ENCODE measurements at places on chromosomes 13 and 19.

DNA sequence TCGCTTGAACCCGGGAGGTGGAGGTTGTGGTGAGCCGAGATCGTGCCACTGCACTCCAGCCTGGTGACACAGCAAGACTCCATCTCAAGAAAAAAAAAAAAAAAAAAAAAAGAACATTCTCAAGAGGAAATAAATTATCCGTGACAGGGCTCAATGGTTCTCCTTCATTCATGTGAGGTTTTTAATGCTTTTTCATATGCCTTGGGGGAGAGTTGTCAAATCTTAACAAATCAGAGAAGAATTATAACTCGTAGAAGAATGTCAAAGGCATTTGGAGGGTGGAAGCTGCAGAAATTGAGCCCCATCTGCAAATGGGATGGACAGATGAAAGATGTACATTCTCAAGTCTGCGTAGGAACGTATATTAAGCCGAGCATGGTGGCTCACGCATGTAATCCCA lies 34.9 kb upstream of the HOMER3 start:
- DNase-seq: no peak

DNA sequence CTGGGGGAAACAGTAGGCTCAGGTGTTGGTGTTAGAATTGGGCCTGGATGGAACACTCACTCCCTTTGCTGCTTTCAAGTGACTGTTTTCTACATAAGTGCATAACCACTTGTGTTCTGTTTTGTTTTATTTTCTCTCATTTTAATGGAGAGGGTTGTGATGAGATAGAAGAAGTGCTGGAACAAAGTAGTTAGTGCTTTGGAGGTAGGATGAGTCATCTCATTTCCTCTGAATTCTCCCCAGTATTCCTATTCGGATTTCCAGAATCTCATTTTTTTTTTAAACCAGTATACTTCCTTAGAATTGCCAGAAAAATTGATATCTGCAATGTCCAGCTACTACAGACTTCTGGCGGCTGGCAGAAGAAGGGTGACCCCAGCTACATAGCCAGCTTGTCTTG lies 575.9 kb downstream of the MYO16 start:
- DNase-seq: no peak

DNA sequence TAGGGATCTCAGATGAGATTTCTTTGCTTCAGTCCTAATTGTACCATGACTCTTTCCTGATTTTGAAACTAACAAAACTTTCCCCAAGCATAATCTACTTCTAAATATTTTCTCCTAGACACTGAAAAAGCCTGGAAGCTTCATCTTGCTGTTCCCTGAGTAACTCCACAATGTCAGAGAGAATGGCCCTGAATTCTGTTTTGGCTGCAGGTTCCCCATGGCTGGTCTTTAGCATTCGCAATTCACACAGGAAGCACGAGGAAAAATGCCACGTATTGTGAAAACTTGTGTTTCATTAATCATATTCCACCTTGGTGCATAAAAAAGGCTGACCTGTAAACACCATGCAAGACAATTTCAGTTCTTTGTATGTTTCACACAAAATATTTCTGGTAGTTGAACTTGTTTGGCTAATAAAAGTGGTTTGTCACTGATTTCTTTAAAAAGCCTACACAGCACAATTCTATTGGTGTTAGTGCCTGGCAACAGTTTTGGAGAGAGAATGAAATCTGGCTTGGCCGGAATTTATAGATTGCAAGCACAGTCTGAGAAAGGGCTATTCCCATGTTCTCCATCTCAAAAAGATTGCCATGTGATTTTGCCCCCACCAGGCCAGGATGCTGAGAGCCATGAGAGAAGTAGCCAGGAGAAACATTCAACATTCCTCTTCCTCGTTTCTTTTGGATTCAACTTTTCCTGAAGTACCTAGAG lies 367.1 kb downstream of the NDFIP2 start:
- no peak for DNase-seq

DNA sequence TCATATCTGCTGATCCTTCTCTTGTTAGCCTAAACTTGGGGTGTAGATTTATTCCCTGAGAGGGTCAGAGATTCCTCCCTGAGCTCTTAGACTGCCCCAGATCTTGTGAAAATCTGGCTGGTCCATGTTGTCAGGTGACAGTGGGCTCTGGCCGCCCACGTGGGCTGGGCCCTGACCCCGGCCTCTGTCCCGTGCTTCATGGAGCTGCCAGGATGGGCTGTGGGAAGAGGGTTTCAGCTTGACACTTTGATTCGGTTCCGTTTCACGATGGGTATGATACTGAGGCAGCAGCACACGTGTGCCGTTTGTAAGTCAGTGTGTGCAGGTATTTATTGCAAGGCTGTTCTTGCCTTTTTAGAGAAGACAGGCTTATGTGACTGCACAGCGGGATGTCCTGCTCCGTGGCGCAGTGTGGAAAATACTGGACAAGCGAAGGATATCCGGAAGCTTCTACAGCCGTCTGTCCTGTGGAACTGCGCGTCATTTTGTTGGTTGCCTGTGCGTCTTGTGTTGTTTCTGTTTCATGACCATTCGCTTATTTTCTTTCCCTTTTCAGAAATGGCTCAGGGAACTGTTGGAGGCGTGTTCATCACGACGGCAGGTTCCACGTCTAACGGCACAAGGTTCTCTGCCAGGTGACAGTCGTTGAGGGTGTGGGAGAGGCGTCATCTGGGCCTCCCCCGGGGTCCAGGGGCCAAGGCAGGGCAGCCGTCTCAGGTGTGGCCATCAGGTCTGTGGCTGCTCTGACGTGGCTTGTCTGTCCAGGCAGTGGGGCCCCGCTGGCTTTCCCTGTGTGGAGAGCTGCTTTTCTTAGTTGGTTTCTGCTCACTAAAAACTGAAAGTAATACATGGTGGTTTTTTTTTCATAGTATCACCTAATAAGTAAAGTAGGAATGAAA lies 20.5 kb downstream of the ATP4B start:
- no peak for DNase-seq

GRCh38 chr13:25765266-25765665 lies 286.6 kb downstream of the SHISA2 start:
- DNase-seq: no peak

DNA sequence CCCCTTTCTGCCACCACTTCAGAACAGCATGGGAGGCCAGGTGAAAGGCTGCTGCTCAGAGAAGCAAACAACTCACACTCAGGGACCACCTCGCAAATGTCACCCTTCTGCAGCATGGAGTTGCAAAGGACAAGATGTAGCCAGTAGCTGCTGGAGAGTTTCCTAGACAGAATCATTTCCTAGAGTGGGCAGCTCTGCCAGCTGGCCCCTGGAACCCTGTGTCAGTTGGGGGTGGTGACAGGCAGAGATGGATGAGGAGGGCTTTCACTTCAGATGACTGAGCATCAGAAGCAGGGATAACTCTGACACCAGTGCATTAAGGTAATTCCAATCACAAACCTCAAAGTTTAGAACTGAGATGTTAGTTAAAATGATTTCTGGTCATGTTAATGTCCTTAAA lies 34.4 kb upstream of the EPHX3 start:
- no peak for DNase-seq

DNA sequence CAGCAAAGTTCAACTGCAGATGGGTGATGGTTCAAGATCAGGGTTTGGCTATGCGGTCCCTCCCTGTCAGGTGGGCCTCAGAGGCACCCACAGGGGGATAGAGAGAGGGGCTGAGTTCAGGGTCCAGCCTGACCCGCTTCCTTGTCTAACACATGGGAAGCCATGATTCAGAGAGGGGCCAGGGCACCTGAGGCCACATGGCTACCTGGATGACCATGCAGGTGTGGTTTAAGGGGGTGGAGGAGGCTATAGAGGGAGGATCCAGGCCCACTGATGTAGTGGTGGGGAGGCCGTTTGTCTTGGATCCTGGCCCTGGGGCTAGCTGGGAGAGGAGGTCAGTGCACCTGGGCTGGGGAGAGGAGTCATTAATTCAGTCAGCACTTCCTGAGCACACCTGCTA lies 56.7 kb downstream of the ZNF536 start:
- DNase-seq: no peak

GRCh38 chr13:60139272-60139671 lies 24.5 kb downstream of the DIAPH3 start:
- no peak for DNase-seq

DNA sequence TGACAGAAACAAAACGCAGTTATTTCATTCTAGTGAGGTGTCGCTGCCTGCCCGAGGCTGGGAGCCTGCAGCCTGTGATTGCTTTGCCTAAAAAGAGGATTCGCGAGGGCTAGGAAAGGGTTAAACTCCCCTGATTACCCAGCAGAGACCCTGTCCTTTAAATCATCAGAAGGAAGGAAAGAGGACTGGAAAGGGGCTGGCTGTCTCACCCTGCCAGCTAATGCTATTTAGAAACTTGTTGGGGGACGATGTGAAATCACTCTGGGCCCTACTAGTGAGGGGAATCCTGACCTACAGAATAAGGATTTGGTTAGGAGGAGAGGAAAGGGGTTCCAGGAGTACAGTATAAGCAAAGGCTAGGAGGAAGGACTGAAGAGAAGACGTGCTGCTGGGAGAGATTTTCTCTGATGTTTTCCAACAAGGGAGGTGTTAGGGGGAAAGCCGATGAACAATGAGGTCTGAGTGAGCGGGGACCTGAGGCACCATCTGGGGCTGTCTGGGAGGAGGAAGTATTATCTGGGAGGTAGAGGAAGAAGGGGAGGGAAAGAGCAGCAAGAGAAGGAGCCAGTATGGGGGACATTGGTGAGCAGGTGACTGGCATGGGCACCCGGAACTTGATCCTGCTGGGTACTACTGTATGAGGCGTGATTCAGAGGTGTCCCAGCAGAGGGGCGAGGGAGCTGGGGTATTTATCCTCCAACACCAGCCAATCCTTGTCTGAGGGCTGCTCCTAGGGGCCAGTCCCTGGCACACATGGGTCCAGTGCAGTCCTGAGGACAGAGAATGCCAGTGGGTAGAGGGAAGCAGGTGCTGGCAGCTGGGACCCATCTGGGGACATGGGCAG lies 55.7 kb upstream of the PTPRS start:
- DNase-seq: no peak

DNA sequence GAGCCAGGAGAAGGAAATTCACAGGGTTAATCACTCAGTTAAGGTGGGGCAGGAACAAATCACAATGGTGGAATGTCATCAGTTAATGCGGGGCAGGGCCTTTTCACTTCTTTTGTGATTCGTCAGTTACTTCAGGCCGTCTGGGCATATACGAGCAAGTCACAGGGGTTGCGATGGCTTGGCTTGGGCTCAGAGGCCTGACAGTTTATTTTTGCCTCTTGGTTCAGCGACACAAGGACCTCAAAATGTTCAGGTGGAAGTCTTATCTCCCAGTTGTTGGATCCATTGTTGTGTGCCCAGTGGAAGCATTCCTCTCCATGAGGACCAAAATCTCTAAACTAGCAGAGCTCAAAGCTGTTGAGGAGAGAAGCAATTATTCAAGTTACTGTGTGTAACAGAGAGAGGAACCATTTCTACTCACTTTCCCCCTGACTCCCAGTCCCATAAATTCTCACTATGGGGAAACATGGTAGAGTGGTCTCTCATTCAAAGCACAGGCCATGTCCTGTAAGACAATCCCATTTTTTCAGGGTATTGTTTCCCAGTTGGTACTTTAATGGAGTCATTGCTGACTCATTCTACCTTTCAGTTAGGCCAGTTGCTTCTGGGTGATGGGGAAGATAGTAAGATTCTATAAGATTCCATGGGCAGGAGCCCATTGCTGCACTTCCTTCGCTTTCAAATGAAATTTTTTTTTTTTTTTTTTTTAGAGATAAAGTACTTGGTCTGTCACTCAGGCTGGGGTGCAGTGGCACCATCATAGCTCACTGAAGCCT lies 8.8 kb upstream of the COX7A1 start:
- no peak for DNase-seq

- no peak for DNase-seq
These were observed 4.0 kb upstream of the ZNF8 start for GRCh38 chr19:58274771-58275201.

DNA sequence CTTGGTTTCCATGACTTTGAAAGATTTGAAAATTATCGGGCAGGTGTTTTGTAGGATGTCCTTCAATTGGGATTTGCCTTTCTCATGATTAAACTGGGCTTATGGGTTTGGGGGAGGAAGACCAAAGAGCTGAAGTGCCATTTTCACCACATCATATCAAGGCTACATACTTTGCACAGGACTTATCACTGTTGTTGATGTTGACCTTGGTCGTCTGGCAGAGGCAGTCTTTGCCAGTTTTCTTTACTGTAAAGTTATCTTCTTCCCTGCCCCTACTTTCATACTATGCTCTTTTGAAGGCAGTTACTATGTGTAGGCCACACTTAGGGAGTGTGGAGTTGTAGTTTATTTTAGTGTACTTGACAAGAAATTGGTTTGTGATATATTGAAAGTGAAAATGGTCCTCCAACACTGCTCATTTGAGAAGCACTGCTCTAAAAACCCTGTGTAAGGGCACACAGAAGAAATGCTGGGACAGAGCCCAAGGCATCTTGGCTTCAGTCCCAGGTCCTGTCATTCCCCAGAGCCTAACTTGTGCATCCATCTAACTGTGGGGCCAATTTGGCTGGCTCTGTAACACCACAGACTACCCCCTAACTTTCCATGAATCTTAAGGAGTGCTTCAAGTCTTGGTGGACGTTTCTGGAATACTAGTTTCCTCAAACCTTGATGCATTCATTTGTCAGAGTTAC lies 384.9 kb downstream of the KCNRG start:
- DNase-seq: peak; percentile 13

GRCh38 chr13:88031980-88032559 lies 360.9 kb downstream of the SLITRK5 start:
- no peak for DNase-seq

- DNase-seq: no peak
These were observed at the start of gene CEACAM18 for GRCh38 chr19:51478381-51479234. TSS of gene CEACAM18 (plus strand) at chr19:51478539.
